ENCODE measurements at places on chromosomes 2 and 18.

- DNase-seq, result no peak
Observed at GRCh38 chr18:72768681-72769229, 99.0 kb downstream of the NETO1 start.

GRCh38 chr2:40178971-40179370 lies 272.9 kb downstream of the SLC8A1 start:
- no peak for DNase-seq

- no peak for DNase-seq
Observed at GRCh38 chr2:64951306-64951953, 37.8 kb upstream of the SLC1A4 start.

DNA sequence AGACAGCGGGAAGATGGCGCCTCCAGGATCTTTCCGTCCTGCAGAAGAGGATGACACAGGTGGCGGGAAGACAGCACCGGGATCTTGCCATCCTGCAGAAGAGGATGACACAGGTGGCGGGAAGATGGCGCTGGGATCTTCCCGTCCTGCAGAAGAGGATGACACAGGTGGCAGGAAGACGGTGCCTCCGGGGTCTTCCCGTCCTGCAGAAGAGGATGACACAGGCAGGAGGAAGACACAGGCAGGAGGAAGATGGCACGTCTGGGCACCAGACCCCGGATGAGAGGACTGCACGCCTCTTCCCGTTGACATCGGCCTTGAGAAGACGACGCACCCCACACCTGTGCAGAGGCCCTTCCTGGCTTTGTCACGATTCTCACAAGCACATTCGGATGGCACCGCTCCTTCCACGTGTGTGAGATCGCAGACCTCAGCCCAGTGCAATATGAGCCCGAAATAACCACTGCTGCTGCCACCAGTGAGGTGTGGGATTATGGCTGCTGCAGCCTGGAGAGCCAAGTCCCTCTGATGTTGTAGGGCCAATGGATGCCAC lies 79.4 kb upstream of the SNTG2 start:
- no peak for DNase-seq

- no peak for DNase-seq
Observed at GRCh38 chr18:44130376-44130942, 550.2 kb upstream of the SETBP1 start.

DNA sequence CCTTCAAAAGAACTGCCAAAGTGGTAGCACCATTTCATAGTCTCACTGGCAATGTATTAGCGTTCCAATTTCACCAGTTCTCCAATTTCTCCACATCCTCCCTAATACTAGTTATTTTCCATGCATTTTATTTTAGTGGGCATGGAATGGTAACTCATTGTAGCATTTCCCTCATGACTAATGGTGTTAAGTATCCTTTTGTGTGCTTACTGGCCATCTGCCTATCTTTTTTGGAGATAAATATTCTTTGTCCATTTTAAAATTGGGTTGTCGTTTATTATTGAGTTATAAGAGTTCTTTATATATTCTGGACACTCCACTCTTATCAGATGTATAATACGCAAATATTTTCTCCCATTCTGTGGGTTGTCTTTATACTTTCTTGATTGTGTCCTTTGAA lies 107.1 kb downstream of the THADA start:
- no peak for DNase-seq
